ENCODE measurements at places on chromosomes 4 and X.

- no peak for DNase-seq
Measured at GRCh38 chrX:83516597-83516996, 8.5 kb downstream of the POU3F4 start.

GRCh38 chr4:11228530-11228929 is 200.2 kb downstream of the HS3ST1 start:
- DNase-seq = no peak

GRCh38 chr4:40506066-40506465 is 123.6 kb downstream of the RBM47 start:
- DNase-seq = no peak

GRCh38 chrX:40265936-40266335 is 168.2 kb upstream of the BCOR start:
- DNase-seq = no peak

GRCh38 chr4:5869966-5870619 is 22.8 kb downstream of the CRMP1 start:
- no peak for DNase-seq

- DNase-seq = no peak
Measured at GRCh38 chrX:153646620-153647373, at the start of gene DUSP9. Gene DUSP9 (plus strand): TSS chrX:153647203. CDS start chrX:153647954, 751 bp downstream.

- no peak for DNase-seq
Measured at GRCh38 chr4:77564231-77564630, 41.4 kb upstream of the CXCL13 start.

All from GM04504 (cell line).